GM23248 (cell line): ENCODE measurements at places on chromosomes 16 and 17. TPM values are rescaled to one million over a fixed set of nuclear protein-coding genes. Genes with fewer than 3 reads are reported as not detected.

GRCh38 chr17:15298176-15298575, 33.0 kb upstream of the PMP22 start:
- H3K36me3 ChIP-seq, result no peaks in the 10 kb centered on the region
- peak; percentile 74 for DNase-seq
- no peaks in the 10 kb centered on the region for H3K27me3 ChIP-seq
- H3K4me3 ChIP-seq, result no peak overlapping the region
- no peaks in the 10 kb centered on the region for H3K4me1 ChIP-seq
- H3K27ac ChIP-seq, result no peak overlapping the region

The TMEM114 gene
- not detected in 2 replicates for total RNA-seq

The KRT14 gene
- total RNA-seq, result 0.25 TPM in 1 of 2 replicates, not detected in the other

The KIF22 gene
- 28.7 and 30.4 TPM in 2 replicates for total RNA-seq

DNA sequence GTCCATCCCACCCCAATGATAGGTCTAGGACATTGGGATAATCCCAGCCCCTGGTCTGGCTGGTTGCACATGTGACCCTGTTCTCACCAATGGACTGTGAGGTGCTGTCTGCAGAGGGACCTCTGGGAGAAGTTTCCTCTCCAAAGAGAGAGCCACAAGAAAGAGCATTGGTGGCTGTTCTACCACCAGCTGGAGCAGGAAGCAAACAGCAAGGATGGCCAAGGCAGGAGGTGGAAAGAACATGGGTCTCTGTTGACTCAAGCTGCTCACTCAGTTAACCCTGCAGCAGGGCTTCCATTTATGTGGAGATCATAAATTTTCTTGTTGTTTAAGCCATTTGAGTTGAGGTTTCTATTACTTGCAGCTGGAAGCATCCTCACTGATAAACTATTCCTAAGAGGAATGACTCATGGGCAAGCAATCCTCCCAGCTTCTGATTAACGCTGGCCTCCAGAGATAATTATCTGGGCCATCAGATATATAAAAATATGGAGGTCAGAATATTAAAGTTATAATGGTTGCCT, 52.6 kb downstream of the CYB5B start:
- peaks cover 22% of the 10 kb centered on the region for H3K4me1 ChIP-seq
- peak; percentile 84 for DNase-seq
- H3K27ac ChIP-seq, result no peak overlapping the region
- no peak overlapping the region for H3K4me3 ChIP-seq
- H3K36me3 ChIP-seq, result no peaks in the 10 kb centered on the region

The NACA2 gene
- total RNA-seq, result not detected in 2 replicates

The SEZ6L2 gene
- 30.7 and 34.7 TPM in 2 replicates for total RNA-seq

The ZFPM1 gene
- total RNA-seq, result 0.25 and 2.4 TPM in 2 replicates

DNA sequence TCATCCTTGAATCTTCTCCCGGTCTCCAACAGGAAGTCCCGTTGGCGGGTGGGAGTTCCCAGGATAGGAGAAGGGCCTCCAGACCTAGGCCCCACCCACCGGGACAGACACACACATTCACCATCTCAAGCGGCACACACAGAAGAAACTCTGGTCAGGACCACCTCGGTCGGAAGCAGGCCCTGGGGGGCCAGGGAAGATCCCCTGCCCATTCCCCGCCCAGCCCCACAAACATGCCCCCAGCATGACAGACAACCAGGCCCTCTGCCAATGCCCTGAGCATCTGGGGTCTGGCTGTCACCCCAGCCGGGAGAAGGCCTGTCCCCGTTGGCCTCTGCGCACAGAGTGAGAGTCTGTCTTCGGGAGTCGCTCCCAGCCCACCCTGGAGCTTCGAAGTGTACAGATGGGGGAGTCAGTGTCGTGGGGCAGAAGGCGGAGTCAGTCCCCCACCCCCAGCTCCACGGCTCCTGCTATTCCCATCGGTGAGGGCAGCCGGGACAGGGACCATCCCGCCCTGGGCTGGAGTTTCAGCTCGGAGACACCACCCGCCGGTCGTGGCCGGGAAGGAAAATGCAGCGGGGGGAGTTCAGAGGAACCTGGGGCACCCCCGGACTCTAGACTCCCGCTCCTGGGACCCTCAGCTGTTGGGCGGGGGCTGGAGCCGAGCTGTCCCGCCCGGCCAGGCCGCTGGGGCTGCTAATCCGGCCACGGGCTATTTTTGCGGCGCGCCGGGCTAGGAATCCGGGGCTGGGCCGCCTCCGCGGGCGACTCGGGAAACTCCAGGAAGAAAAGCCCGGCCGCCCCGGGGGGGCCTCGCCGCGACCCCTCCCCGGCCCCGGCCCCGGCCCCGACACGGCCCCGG, 660 bp downstream of the RHBDF1 start:
- peak overlapping the region; percentile 66 for H3K27ac ChIP-seq
- DNase-seq, result peak; percentile 91
- peak overlapping the region; percentile 83 for H3K4me3 ChIP-seq
- peaks cover 41% of the 10 kb centered on the region for H3K4me1 ChIP-seq
- H3K27me3 ChIP-seq, result no peaks in the 10 kb centered on the region

DNA sequence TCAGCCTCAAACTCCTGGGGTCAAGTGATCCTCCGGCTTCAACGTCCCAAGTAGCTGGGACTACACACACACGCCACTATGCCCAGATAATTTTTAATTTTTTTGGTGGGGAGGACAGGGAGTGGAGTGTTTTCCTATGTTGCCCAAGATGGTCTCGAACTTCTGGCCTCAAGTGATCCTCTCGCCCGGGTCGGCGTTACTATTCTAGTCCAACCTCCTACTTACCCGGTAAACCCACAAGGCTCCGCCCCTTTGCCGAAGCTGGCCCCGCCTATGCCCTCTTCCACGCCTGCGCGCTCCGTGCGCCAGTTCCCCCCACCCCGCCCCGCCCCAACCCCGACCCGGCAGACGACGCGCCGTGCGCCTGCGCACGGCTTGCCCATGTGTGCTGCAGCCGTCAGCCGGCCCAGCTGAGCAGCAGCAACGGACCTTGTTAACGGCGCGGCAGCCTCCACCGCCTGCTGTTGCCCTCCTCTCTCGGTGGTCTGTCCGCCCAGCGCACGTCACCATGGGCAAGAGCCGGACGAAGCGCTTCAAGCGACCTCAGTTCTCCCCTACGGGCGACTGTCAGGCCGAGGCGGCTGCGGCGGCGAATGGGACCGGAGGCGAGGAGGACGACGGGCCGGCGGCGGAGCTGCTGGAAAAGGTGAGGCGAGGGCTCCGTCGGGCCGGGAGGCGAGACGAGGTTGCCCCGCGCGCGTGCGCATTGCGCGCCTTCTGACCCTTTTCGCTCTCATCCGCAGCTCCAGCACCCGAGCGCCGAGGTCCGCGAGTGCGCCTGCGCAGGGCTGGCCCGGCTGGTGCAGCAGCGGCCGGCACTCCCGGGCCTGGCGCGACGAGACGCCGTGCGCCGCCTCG, at the start of gene HEATR3:
Gene HEATR3 (plus strand): TSS at position 347 of the 858 bp plus-strand sequence. CDS start 162 bp downstream, at position 509.
- peak within 1 kb of the TSS; percentile 71 for H3K27ac ChIP-seq
- peaks cover 23% of the 10 kb centered on the region for H3K4me1 ChIP-seq
- H3K36me3 ChIP-seq, result 0 out of 2 replicates have a peak, but pooled peaks cover 5% of the 10 kb centered on the region
- peak within 1 kb of the TSS; percentile 90 for H3K4me3 ChIP-seq

- no peaks in the 10 kb centered on the region for H3K4me1 ChIP-seq
- H3K4me3 ChIP-seq, result no peak overlapping the region
- H3K36me3 ChIP-seq, result no peaks in the 10 kb centered on the region
- no peaks in the 10 kb centered on the region for H3K27me3 ChIP-seq
These were observed 51.2 kb upstream of the DHX40 start for GRCh38 chr17:59513934-59514841.

- H3K4me3 ChIP-seq, result no peak overlapping the region
- H3K36me3 ChIP-seq, result peaks cover 38% of the 10 kb centered on the region
- no peaks in the 10 kb centered on the region for H3K27me3 ChIP-seq
- no peak overlapping the region for H3K27ac ChIP-seq
- no peak for DNase-seq
These were observed 70.1 kb downstream of the OMG start for GRCh38 chr17:31226950-31227349.

DNA sequence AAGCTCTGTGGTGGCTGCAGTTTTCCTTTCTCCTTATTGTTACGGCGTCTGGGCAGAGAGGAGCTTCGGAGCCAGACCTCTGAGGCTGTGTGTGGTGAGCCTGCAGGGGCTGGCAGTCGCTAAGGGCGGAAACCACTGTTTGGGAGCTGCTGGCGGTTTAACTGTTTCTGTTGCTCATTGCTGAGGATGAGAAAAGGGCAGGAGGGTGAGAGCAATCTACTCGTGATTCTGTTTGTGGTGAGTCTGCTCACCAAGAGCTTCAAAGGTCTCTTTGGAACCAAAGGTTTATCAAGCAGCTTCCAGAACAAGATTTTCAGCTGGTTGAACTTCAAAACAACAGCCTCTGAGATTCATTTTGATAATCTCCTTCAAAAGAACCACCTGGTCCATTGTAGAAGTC, 143.9 kb downstream of the ANKFN1 start:
- DNase-seq, result peak; percentile 77
- H3K27me3 ChIP-seq, result no peaks in the 10 kb centered on the region
- peak overlapping the region; percentile 60 for H3K27ac ChIP-seq
- H3K36me3 ChIP-seq, result no peaks in the 10 kb centered on the region
- H3K4me1 ChIP-seq, result peaks cover 34% of the 10 kb centered on the region

GRCh38 chr17:80599546-80600305, 55.1 kb downstream of the RPTOR start:
- H3K27ac ChIP-seq, result no peak overlapping the region
- H3K27me3 ChIP-seq, result no peaks in the 10 kb centered on the region
- H3K4me3 ChIP-seq, result no peak overlapping the region
- H3K36me3 ChIP-seq, result no peaks in the 10 kb centered on the region
- DNase-seq, result peak; percentile 46

DNA sequence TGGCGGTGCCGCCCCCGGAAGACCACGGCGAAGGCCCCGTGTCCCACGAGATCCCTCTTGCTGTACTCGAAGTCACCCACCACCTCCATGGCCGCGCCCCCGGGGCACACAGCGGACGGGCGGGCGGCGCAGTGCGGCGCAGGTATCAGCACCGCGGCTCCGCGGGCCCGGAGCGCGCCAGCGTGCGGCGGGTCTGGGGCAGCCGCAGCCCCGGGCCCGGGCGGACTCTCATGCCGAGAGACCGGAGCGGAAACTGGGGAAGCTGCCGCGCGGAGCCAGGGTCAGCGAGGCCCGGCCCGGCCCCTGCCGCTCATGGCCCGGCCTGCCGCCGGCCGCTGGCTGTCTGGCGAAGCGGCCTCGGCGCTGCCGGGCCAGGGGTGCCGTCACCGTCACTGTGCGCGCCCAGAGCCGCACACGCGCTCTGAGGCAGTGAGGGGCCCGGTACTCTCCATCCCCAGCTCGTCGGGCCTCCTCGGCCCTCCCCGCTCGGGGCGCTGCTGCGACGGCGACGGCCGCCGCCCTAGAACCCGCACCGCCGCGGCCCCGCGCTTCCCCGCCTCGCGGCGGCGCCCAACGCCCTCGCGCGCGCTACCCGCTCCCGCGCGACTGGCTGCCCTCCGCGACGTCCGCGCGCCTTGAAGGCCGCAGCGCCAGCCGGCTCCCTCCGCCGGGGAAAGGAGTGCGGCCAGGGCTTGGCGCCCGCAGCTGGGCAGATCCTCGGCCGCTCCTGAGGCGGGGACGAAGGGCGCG, at the start of gene ULK2:
Gene ULK2 (minus strand): TSS at position 608 of the 750 bp plus-strand sequence. CDS start 519 bp downstream, at position 89.
- no peak within 1 kb of the TSS for H3K27ac ChIP-seq
- H3K4me3 ChIP-seq, result peak within 1 kb of the TSS; percentile 84
- peak; percentile 87 for DNase-seq
- no peaks in the 10 kb centered on the region for H3K4me1 ChIP-seq
- H3K36me3 ChIP-seq, result no peaks in the 10 kb centered on the region

The HAGH gene
- total RNA-seq, result 48.4 and 76.5 TPM in 2 replicates

The ADAD2 gene
- not detected in 2 replicates for total RNA-seq

GRCh38 chr17:15742921-15743320, 10.8 kb downstream of the TBC1D26 start:
- H3K36me3 ChIP-seq, result no peaks in the 10 kb centered on the region
- no peak overlapping the region for H3K4me3 ChIP-seq
- H3K4me1 ChIP-seq, result no peaks in the 10 kb centered on the region

GRCh38 chr16:84759061-84759460, 59.3 kb downstream of the USP10 start:
- H3K36me3 ChIP-seq, result peaks cover 9% of the 10 kb centered on the region; the same call in 1 of the 2 replicates
- peaks cover 2% of the 10 kb centered on the region; the same call in 1 of the 2 replicates for H3K4me1 ChIP-seq
- H3K4me3 ChIP-seq, result no peak overlapping the region
- no peak overlapping the region for H3K27ac ChIP-seq

- no peaks in the 10 kb centered on the region for H3K27me3 ChIP-seq
- no peaks in the 10 kb centered on the region for H3K36me3 ChIP-seq
- 0 out of 2 replicates have a peak, but pooled peaks cover 9% of the 10 kb centered on the region for H3K4me1 ChIP-seq
- H3K4me3 ChIP-seq, result peak overlapping the region; percentile 74
These were observed 761 bp downstream of the NOL3 start for GRCh38 chr16:67170949-67171649.

DNA sequence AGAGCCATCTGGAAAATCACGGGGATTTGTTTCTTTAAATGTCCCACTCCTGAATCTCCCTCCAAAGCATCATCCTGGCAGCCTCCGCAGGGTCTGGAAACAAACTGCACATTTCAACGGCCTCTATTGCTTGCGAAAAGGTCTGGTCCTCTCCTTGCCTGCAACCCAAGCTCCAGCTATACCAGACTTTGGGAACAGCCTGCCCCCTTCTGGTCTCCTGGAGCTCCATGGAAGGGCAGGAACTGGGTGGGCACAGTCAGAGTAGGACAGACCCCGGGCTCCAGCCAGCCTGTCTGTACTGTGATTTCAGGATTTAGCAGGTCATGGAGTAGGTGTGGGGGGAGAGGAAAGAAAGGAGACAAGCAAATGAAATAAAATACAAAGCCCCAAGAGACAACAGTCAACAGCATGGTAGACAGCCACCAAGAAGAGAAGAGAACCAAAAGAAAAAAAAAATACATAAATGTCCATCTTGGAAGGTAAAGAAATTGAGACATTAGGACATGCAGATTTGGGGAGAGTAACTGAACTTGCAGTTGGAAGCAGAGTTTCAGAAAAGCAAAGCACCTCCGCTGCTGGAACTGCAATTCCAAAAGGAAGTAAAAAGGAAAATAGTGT, 2.7 kb downstream of the XYLT1 start:
- H3K27me3 ChIP-seq, result no peaks in the 10 kb centered on the region
- peak; percentile 82 for DNase-seq
- H3K27ac ChIP-seq, result peak overlapping the region; percentile 56; the same call in 1 of the 2 replicates
- H3K36me3 ChIP-seq, result no peaks in the 10 kb centered on the region
- H3K4me3 ChIP-seq, result peak overlapping the region; percentile 90
- peaks cover 31% of the 10 kb centered on the region for H3K4me1 ChIP-seq

DNA sequence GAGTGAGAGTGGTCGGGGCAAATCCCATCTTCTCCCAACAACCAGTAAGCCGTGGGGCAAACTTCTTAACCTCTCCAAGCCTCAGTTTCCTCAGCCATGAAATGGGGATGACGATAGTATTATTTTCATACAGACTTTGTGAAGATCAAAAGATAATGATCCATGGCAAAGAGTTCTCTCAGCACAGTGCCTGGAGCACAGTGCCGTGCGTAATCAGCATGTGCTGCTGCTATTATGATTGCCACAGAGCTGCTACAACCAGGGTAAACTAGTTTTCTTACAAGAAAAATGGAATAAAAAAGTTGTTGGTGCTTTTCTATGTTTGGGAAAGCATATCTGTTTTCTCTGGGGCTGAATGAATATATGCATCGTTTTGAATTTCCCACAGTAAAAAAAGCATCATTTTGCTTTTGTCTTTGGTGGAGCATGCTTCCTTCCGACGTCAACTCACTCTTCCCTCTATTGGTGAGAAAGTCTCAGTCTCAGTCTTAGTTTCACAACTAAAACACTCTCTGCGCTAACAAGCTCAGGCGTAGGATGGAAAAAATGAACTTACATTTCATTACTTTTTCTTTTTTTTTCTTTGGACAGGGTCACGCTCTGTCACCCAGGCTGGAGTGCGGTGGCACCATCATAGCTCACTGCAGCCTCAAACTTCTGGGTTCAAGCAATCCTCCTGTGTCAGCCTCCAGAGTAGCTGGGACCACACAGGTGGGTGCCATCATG, 37.2 kb downstream of the CDK5R1 start:
- no peak overlapping the region for H3K27ac ChIP-seq
- H3K36me3 ChIP-seq, result no peaks in the 10 kb centered on the region; the same call in 1 of the 2 replicates
- no peak for DNase-seq
- H3K4me3 ChIP-seq, result no peak overlapping the region
- H3K4me1 ChIP-seq, result peaks cover 11% of the 10 kb centered on the region

GRCh38 chr17:68578236-68578635, 22.9 kb downstream of the FAM20A start:
- no peaks in the 10 kb centered on the region for H3K27me3 ChIP-seq
- DNase-seq, result peak; percentile 46
- peak overlapping the region; percentile 65 for H3K27ac ChIP-seq
- H3K4me3 ChIP-seq, result 0 out of 2 replicates have a peak overlapping the region, but pooled peaks have one; percentile 23
